ENCODE measurements at places on chromosomes 5 and 9.

DNA sequence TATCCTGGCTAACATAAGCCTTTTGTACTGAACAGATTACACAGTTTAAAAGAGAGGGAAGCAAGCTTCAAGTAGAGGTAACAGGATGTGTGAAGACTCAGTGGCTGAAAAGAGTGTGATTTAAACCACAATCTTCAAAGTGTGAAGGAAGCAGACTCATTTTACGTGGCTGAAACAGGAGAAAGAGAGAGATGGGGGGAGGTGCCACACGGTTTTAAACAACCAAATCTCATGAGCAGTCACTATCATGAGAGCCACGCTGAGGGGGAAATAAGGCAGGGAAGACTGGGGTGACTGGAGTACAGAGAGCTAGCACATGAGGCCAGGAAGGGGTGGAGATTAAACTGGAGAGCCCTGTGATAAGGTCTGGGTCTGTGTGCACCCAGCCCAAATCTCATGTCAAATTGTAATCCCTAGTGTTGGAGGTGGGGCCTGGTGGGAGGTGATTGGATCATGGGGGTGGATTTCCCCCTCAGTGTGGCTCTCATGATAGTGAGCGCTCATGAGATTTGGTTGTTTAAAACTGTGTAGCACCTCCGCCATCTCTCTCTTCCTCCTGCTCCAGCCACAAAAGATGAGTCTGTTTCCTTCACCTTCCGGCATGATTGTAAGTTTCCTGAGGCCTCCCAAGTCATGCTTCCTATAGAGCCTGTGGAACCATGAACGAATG, 318.6 kb upstream of the CD180 start:
- DNase-seq: no peak

- no peak for DNase-seq
Observed at GRCh38 chr5:151719228-151720000, 32.7 kb upstream of the SPARC start.

GRCh38 chr5:43609752-43610151, 6.8 kb downstream of the NNT start:
- no peak for DNase-seq

- DNase-seq: no peak
Observed at GRCh38 chr9:5278486-5278885, 26.0 kb downstream of the RLN2 start.

GRCh38 chr5:115939059-115939458, 23.2 kb upstream of the LVRN start:
- no peak for DNase-seq

DNA sequence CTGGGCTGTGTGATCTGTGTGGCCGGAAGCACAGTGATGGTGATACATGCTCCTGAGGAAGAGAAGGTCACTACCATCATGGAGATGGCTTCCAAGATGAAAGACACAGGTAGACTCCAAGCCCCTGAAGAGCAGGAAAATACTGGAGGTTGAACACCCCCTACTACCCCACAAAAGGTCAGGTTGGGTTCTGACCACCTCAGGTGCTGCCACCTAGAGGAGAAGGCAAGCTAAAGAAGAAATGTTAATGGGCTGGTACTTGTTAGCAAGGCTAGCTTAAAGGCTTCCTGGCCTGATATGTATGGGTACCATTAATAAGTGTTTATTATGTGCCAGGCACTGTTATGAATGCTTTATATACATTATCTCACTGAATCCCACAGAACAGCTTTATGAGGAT, 11.7 kb downstream of the NIPAL4 start:
- DNase-seq: no peak

DNA sequence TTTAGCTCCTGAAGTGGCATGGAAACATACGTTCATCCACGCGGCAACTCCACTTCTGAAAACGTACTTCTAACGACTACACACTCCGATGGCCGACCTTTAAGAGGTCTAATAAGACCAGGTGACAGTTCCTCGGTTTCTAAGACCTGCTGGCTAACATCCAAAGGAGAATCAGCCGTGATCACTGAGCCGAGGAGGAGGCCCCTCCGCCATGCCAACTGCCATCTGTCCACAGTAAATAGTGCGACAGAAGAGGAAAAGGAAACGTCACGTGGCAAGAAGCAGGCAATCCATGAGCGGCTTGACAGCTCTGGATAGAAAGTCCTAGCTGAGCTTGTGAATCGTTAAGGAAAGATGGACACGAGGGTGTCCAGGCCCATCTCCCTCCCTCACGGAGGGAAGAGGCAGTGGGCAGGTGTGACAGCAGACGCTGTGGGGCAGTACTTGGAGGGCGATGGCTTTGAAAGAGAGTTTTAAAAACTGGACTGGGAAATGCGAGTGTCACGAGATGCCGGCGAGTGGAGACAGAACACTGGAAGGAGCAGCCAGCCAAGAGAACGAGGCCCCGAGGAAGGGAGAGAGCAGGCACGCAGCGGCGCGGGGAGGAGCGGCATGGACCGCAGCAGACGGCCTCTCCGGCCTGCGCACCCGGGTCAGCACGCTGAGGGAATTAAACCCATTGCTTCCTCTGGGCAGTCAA, 66.7 kb upstream of the TBC1D9B start:
- no peak for DNase-seq

GRCh38 chr9:123868002-123868401, 61.9 kb downstream of the DENND1A start:
- no peak for DNase-seq

DNA sequence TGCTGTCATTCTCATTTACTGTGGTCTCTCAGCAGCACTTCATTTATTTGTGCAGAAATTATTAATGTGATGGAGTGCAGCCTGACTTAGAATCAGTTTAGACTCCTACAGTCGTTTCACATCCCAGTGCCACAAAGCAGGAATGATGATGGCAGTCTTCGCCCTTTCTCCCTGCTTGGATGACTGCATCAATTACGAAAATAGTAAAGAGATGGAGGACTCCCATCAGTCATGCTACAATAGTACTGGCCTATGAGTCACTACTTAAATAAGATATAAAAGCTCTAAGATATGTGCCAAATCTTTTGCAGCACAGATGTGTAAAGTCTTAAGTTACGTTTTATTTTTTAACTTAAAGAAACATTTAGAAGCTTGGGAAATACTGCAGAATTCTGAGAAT, 263.9 kb downstream of the CHSY3 start:
- no peak for DNase-seq

DNA sequence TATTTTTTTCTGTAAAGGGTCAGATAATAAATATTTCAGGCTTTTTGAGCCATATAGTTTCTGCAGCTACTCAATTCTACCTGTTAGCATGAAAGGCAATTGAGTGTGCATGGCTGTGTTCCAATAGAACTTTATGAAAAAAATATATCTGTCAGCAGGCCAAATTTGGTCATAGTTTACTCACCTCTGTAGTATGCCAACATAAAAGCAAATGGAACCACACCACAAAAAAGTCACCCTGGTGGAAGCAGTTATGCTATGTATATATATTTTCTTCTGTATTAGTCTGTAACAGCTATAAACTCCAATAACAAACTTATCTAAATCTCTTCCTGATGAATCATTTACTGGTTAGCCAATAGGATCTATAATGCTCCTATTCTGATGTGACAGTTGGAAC, 3.4 kb downstream of the SLC38A9 start:
- DNase-seq: no peak

- DNase-seq: peak; percentile 47
Observed at GRCh38 chr9:122810306-122810946, 10.5 kb downstream of the OR1K1 start.

GRCh38 chr5:168734620-168735300, 155.6 kb upstream of the PANK3 start:
- no peak for DNase-seq

- DNase-seq: no peak
Observed at GRCh38 chr5:72541501-72542225, 34.5 kb upstream of the ZNF366 start.
